Left ventricle myocardium superior (tissue), 1 donor: ENCODE measurements at places on chromosomes 3 and 15. TPM values are rescaled to one million over a fixed set of nuclear protein-coding genes. Genes with fewer than 3 reads are reported as not detected.

The MORC1 gene
- not detected for total RNA-seq

The INSYN1 gene
- 168 TPM for total RNA-seq

The EFCC1 gene
- 3.0 TPM for total RNA-seq

The SNUPN gene
- 18.1 TPM for total RNA-seq

The GABRR3 gene
- total RNA-seq: not detected

The GOLGA8H gene
- not detected for total RNA-seq

The NR2F2 gene
- 18.0 TPM for total RNA-seq

The TMEM40 gene
- 2.8 TPM for total RNA-seq

The ZNF609 gene
- 17.7 TPM for total RNA-seq

The ANKUB1 gene
- not detected for total RNA-seq

The STAB1 gene
- total RNA-seq: 69.7 TPM

The EPHA3 gene
- 1.9 TPM for total RNA-seq

The CPN2 gene
- 0.40 TPM for total RNA-seq

The CGGBP1 gene
- 44.1 TPM for total RNA-seq

The LRRIQ4 gene
- not detected for total RNA-seq

The CLDN16 gene
- total RNA-seq: not detected

The ARPP21 gene
- total RNA-seq: not detected

The BTLA gene
- total RNA-seq: not detected

The ANKRD63 gene
- 1.0 TPM for total RNA-seq

The RNU5B-1 gene
- total RNA-seq: 40.8 TPM

The RASA2 gene
- 5.1 TPM for total RNA-seq

The MESP2 gene
- total RNA-seq: 0.20 TPM

The ATP2C1 gene
- total RNA-seq: 56.6 TPM

The H1-8 gene
- total RNA-seq: not detected

The PATL2 gene
- total RNA-seq: 3.0 TPM

The KIF7 gene
- total RNA-seq: 2.2 TPM

The NGLY1 gene
- total RNA-seq: 35.3 TPM

The KIF23 gene
- total RNA-seq: 0.45 TPM

The ITIH4 gene
- 4.1 TPM for total RNA-seq

The RBP2 gene
- total RNA-seq: not detected

The STARD9 gene
- total RNA-seq: 6.9 TPM

The HSPBAP1 gene
- 5.3 TPM for total RNA-seq

The EOMES gene
- total RNA-seq: 0.17 TPM

The ARL6IP5 gene
- 214 TPM for total RNA-seq

The HIGD2B gene
- total RNA-seq: not detected

The FES gene
- 15.4 TPM for total RNA-seq

The SPRED1 gene
- total RNA-seq: 7.3 TPM

The TUBGCP5 gene
- total RNA-seq: 11.5 TPM

The SPINT1 gene
- total RNA-seq: 1.0 TPM

The NEK11 gene
- total RNA-seq: 1.2 TPM

The ADGRG7 gene
- not detected for total RNA-seq

The SERPINI1 gene
- total RNA-seq: 5.1 TPM

The FSIP1 gene
- total RNA-seq: 1.0 TPM
